CD8-positive, alpha-beta memory T cell (primary cell): ENCODE measurements at places on chromosomes 12 and 14.
A peak's percentile ranks its signal among the peaks of the same experiment; 100 is the strongest.

DNA sequence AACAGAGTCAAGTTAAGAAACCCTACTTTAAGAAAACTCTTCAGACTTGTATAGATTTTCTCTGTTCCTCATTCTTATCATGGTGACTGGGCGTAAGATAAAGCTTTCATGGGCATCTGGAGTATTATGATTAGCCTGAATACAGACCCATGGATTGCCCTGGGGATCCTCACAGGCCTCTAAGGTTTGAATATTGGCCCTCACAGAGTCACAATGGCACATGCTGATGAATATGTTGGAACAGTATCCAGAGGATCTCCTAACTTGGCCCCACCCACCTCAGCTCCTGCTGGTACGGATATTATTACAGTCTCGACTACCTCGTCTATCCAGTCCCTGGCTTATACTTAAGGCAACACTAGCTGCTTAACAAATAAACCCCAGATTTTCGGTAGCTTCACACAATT is 8.1 kb downstream of the OSBPL8 start:
- no peak for DNase-seq

GRCh38 chr12:124125203-124125871 is 152.3 kb downstream of the ZNF664 start:
- no peak for DNase-seq

DNA sequence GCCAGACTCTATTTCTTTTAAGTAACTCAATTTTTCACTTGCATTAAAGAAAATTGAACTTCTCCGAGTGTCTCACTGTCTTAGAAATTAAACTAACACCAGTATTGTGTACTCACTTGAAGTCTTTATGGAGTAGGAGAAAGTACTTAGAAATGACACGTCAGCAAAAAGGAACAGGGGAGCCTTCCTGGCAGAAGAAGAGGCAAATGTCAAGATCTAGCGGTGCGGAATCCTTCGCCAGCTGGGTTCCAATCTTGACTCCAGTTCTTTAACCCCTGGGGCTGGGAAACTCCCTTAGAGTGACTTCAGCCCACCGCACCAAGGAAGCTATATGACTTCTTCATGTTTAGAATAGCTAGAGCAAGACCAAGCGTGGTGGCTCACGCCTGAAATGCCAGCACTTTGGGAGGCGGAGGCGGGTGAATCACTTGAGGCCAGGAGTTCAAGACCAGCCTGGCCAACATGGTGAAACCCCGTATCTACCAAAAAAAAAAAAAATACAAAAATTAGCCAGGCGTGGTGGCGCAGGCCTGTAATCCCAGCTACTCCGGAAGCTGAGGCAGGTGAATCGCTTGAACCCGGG is 34.4 kb downstream of the WBP11 start:
- no peak for DNase-seq

- DNase-seq, result no peak
Observed at GRCh38 chr14:51889851-51890250, 29.4 kb downstream of the GNG2 start.

- DNase-seq, result peak; percentile 60
Observed at GRCh38 chr14:20631023-20631879, 10.2 kb downstream of the OR6S1 start.

DNA sequence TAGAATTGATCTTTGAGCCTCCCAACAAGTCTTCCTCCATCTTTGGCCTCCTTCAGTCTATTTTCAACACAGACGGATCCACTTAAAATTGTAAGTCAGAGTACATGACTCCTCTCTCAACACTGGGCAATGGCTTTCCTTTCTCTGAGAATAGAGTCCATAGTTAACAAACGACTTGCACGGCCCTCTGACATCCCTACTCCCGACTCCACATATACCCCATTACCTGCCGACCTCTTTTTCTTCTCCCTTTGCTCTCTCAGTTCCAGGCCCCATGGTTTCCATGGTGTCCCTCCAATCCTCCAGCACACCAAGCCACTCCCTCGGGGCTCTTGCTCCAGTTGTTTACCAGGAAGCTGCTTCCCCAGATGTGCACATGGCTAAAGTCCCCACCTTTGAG is 84.7 kb downstream of the DNAI7 start:
- DNase-seq, result no peak

- DNase-seq, result no peak
Observed at GRCh38 chr14:36591482-36591881, 9.1 kb upstream of the NKX2-8 start.
